ENCODE measurements at places on chromosomes 7 and 10.

GRCh38 chr10:100158044-100158805 lies 27.6 kb downstream of the ERLIN1 start:
- DNase-seq: no peak

DNA sequence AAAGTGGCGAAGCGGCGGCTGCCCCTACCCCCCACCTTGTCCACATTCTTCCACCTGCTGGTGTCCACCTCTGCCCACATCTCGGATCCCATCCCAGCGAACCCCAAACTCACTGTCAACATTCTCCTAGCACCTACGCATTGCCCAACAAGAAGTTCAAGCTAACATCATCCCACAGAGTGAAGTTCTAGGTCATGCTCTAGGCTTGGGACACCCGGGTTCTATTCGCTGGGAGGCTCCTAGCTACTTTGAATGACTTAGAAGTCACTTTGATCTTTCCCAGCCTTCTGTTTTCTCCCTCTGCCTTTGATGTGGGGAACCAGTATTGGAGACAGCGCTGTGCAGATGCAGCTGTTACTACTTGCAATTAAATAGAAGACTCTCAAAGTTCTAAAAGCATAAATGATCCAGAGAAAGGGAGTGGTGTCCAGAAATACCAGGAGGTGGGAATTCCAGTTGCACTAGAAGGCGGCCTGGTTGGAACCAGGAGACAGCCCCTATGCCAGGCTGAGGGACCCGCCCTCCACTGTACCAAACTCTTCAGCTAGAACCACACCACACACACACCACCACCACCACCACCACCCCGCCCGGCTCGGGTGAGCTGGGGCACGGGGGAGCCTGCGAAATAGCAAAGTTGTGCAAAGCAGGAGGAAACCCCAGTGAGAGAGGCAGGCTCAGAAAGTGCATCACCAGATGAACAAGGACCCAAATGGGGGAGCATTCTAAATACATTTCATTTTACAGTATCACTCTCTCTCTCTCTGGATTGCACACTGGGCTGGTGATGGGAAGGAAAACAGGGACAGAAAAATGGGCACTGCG lies 5.5 kb upstream of the VGF start:
- DNase-seq: no peak

- DNase-seq: no peak
Observed at GRCh38 chr10:89426230-89426868, 12.0 kb downstream of the IFIT5 start.

DNA sequence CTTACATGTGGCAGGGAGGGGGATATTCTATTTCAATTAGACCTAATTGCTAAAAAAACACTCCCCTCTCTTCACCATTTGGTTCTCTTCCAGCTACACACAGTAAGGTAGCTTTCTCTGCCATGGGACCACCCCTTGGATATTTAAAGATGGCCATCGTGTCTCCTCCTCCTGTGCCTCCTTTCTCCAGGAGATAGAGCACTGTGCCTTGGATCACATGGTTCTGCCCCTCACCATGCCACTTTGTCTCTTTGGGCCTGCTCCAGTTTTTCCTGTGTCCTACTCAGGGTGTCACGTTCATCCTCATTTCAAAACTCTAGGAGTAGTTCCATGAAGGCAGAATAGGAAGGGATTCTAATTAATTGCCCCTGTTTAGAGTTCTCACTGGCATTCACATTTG lies 1060.2 kb downstream of the KCNMA1 start:
- no peak for DNase-seq

- peak; percentile 15 for DNase-seq
Observed at GRCh38 chr7:150409300-150410030, 30.3 kb downstream of the ZNF775 start.

- DNase-seq: no peak
Observed at GRCh38 chr10:87740254-87740655, 77.8 kb downstream of the ATAD1 start.

GRCh38 chr7:99004781-99005500 lies 126.6 kb downstream of the TRRAP start:
- DNase-seq: no peak

DNA sequence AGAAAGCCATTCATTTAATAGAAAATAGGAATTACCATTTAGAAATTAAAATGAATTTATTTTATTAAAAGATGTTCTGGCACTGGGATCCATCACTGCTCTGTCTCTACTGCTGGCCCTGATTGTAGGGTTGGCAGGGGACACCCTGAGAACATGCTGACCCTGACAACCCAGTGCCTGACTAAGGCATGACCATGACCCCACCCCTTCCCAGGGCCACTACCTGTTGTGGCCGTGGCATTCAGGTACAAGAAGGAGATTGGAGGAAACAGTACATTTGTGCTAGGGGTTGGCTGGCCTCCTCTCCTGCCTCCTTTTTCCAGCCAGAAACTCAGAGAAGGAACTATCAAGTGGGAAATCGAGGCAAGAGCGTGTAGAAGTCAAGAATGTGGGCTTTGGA lies 197.0 kb upstream of the ZMIZ1 start:
- DNase-seq: no peak

GRCh38 chr7:57772126-57772924 lies 322.3 kb downstream of the ZNF716 start:
- no peak for DNase-seq

DNA sequence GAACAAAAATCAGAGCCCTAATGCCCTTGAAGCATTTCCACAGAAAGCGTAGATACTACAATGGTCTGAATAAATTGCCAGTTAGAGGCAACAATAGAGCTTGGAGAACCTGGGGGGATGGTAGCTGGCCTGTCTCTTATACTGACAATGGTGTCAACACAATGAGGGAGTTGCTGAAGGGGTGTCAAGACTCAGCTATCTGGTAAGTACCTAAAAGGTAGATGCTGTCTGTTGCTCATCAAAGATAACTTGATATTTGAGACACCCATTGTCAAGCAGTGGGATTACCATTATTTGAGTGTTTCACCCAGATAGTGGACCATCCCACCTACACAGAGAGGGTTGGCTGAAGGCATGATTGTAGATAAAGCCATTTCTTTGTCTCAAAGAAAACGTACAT lies 72.8 kb downstream of the PDE1C start:
- no peak for DNase-seq

GRCh38 chr10:117074621-117075020 lies 63.4 kb downstream of the VAX1 start:
- DNase-seq: no peak

- no peak for DNase-seq
Observed at GRCh38 chr10:129415215-129416140, 51.6 kb upstream of the MGMT start.

GRCh38 chr10:78869508-78870454 lies 199.0 kb upstream of the ZMIZ1 start:
- DNase-seq: no peak

DNA sequence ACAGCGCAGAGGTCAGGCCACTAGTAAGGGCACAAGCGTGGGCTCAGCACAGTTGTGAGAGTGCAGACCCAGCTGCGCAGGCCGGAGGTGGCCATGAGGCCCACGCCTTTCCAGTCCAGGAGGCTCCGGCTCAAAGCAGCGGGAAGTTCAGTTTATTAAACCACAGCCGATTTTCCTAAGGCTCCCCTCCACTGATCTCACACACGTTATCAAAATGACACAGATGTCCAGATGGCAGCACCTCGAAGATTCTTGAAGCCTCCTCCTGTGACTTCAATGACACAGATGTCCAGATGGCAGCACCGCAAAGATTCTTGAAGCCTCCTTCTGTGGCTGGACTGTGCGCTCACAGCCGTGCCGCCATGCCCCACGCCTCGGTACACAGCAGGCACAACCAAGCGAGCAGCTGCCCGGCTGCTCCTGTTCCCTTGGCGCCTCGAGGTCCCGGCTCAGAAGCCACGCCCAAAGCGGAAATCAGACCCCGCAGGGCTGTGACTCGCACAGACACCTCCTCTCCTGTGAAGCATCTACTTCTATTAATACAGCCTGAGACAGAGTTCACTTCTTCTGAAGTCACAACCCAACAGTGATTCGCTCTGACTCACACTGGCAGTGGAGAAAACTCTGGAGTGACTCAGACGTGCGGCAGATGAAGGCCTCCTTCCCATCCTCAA lies 122.7 kb downstream of the MAD1L1 start:
- DNase-seq: peak; percentile 89

- DNase-seq: no peak
Observed at GRCh38 chr10:23399701-23400144, 39.2 kb upstream of the OTUD1 start.

DNA sequence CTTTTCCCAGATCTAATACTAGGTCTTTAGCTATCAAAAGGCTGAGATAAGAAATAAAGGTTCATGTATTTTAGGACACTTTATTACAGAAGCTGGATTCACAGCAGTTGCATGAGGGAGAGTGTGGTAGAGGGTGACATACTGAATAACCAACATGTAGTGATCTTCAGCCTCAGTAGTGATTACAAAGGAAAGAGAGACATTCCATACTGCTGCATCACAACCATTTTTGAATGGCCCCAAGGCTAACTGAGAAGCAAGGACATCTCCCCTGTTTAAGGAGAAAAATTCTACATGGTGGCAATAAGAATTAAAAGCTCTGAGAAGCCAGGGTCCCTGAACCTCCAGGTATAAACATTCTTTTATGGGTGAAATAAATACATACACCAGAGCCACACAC lies 35.3 kb downstream of the COG5 start:
- no peak for DNase-seq
